SW 1271 (cell line): ENCODE measurements at places on chromosomes 7 and 10.

DNA sequence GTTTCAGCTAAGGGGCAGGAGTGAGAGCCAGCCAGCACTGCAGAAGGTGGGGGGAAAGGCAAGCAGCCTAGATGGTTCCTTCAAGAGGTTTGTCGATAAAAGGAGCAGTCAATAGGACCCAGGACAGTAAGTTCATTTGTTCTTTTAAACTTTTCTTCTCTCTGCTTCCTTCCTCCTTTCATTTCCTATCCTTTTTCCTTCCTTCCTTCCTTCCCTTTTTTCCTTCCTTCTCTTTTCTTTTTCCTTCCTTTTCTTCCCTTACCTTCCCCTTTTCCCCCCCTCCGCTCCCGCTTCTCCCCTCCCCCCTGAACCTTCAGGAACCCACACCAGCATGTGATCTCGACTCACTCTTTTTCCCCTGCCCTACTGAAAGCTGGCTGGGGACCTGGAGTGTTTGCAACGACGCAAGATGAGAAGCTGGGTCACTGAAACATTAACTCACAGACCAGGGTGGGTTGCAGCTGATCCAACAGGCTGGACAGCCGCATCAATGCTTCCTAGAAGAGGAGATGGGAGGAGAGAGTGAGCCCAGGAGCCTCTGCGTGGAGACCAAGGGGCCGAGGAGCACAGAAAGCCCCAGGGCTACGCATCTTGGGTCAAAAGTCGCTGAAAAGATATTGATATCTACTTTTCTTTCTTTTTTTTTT is 103.4 kb upstream of the SDK1 start:
- no peak for DNase-seq

DNA sequence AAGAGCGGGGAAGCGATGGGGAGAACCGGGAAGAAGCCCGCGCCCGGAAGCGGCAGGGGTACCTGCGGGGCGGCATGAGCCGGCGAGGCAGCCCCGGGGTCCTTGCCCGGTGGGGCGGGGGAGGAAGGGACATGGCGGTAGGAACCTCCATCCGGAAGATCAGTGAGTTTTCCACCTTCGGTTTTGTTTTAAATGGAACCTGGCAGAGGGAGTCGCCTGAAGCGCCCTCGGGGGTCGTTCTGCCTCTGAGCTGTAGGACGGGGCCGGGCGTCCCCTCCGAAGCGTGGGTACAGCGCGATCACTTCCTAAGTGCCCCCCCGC is 471 bp downstream of the PFKP start:
- DNase-seq = no peak

- DNase-seq = no peak
These were observed 84.9 kb upstream of the ADRB1 start for GRCh38 chr10:113958631-113959382.

- DNase-seq = no peak
These were observed 30.6 kb upstream of the PFKFB3 start for GRCh38 chr10:6171881-6172695.

DNA sequence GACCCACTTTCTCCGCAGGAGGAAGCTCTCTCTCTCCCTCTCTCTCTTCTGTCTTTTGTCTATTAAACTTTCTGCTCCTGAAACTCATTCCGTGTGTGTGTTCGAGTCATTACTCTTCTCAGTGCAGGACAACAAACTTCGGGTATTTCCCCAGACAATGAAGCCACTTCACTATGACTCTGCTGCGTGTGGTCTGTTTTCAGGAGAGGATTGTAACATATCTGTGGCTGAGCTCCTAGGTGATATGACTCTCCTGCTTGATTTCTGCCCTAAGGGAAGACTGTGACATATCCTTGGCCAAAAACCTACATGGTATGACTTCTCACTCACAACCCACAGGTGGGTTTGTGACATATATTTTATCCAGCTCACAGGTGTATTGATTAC is 39.9 kb upstream of the ZNF107 start:
- no peak for DNase-seq

GRCh38 chr10:72709041-72709440 is 17.1 kb downstream of the MCU start:
- DNase-seq = no peak
